ENCODE measurements at places on chromosomes 7 and 10. TPM values are rescaled to one million over a fixed set of nuclear protein-coding genes. Genes with fewer than 3 reads are reported as not detected.

DNA sequence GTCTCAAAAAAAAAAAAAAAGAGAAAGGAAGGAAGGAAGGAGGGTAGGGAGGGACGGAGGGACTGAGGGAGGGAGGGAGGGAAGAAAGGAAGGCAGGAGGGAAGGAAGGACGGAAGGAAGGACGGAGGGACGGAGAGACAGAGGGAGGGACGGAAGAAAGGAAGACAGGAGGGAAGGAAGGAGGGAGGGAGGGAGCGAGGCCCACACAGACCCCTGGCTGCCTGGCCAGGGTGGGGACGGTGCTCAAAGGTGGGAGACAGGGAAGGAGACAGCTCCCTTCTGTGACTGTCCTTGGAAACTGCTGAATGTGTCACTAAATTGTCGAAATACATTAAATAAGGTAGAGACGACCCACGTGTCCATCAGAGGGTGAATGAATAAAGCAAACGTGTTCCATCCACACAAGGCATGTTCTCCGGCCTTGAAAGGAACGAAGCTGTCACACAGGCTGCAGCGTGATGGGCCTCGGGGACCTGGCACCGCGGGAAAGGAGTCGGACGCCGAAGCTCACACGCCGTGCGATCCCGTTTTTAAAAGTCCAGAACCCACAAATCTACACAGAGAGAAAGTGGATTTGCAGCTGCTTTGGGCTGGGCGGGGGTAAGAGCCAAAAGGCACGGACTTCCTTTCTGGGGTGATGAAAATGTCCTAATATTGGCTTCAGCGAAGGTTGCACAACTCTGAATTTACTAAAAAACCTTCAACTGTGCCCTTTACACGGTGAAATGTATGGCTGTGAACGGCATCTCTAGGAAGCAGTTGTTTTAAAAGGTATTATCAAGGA, 23.3 kb downstream of the ADAP1 start:
- DNase-seq, result no peak

GRCh38 chr7:47901542-47901941, 46.7 kb downstream of the PKD1L1 start:
- no peak for DNase-seq

- DNase-seq, result no peak
These were observed 9.0 kb downstream of the TACR2 start for GRCh38 chr10:69407621-69408301.

DNA sequence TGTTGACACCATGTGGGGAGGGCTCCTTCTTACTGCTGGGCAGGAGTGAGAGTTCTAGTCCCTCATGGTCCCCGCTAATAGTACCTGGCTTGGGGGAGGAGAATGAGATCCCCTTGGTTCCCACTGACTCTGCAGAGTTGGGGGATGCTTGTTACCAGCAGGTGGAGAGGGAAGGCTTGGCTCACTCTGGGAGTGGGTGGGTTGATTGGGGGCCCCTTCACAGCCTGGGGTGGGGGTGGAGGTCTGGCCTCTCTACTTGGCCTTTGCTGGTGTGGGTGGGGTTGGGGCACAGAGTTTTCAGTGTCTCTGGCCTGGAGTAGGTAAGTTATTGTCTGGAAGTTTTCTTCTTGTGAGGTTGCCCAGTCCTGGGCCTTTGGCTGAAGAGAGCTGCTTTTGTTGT, 31.9 kb downstream of the ADCY1 start:
- DNase-seq, result no peak

DNA sequence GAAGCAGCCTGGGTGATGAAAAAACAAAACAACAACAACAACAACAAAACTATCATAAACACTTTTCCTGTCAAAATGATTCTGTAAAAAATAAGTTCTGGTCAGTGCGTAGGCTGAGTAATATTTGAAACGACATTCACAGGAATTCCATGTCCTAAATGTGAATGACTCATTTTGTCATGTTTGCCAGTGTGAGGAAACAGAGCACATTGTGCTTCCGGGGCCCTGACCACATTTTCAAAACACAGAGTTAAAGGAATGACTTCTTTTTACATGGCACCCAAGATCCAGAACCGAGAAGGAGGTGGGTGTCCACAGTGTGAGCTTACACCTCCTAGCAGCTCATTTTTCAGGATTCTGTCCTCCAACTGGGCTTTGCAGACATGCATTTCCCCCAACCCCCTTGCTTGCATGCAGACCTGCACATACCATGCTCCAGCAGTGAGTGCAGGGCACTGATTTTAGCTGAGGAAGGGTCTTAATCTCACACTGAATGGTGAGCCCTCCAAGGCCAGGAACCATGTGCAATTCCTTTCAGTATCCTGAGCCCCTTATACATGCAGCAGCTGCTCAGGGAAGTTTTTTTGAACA, 3.0 kb downstream of the CLRN3 start:
- DNase-seq, result no peak

Gene SPAM1
- total RNA-seq, result 9.4 TPM
